ENCODE measurements at places on chromosomes 4 and X. TPM values are rescaled to one million over a fixed set of nuclear protein-coding genes. Genes with fewer than 3 reads are reported as not detected.

DNA sequence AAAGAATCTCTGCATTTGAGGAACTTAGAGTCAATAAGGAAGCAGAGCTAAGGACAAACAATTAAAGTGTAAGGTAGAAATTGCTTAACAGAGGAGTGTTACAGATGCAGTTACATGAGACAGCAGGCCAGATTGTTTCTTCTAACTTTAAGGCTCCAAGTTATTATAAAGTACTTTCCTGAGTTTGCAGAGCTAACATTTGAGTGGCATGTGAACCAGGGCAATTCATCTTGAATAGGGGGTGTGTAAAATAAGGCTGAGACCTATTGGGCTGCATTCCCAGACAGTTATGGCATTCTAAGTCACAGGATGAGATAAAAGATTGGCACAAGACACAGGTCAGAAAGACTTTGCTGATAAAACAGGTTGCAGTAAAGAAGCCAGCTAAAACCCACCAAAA is 7.6 kb upstream of the LNX1 start:
- no peak for DNase-seq

DNA sequence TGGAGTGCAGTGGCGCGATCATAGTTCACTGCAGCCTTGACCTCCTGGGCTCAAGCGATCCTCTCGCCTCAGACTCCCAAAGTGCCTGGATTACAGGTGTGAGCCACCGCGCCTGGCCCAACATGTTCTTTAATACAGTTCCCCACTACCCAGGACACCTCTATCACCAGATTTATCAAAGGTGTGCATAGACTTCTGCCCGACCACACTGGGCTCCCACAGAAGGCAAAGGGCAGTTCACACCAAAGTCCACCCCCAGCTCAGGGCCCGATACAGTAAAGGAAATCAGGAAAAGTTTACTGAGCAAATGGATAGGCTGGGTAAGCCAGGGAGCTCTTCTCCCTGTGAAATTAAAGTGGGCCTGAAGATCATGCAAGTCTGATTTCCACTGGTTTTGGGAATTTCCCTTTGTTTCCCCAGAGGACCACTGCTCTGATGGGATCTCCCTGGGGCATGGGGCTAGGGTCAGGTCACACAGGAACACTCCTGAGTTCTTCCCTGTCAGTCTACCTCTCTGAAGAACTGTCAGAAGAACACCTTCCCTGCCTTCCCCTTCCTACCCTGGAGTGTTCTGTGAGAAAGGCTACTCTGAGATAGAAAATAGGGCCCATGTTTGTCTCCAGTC is 17.7 kb upstream of the PIM2 start:
- DNase-seq = no peak

DNA sequence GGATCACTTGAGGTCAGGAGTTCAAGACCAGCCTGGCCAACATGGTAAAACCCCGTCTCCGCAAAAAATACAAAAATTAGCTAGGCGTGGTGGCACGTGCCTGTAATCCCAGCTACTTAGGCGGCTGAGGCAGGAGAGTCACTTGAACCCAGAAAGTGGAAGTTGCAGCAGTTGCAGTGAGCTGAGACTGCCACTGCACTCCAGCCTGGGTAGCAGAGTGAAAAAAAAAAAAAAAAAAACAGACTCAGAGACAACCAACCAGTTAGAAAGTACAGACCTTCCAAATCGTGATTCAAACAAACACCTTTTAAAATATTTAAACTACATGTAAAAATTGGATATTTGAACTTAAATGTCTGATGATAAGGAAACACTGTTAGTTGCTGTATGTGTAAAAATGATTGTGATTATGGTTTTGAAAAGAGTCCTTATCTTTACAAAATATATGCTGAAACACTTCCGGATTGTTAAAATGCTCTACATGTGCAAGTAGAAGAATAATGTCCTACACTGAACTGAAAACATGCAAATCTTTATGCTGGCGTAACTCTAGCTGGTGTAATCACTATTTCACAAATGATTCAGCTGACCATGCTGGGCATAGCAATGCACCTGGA is 37.8 kb downstream of the SH3KBP1 start:
- no peak for DNase-seq

DNA sequence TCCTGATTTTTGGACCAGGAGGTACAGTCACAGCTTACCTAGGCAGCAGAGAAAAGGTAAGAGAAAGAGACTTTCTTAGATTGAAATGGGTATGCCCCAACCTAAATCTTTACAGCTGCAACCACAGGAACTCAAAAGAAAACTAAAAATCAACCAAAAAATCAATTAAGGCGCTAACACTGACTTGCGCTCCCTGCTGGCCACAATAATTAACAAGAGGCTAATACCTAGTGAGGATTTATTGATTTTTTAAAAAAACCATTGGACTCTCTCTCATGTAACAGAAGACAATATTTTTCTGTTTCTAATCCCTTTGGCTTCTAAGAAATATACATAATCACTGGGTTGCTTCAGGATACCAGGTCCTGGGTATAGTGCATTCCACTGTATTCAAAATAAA is 153.9 kb upstream of the TENM3 start:
- DNase-seq = no peak

- DNase-seq = no peak
Measured at GRCh38 chr4:145613566-145614232, 5.5 kb upstream of the MMAA start.

DNA sequence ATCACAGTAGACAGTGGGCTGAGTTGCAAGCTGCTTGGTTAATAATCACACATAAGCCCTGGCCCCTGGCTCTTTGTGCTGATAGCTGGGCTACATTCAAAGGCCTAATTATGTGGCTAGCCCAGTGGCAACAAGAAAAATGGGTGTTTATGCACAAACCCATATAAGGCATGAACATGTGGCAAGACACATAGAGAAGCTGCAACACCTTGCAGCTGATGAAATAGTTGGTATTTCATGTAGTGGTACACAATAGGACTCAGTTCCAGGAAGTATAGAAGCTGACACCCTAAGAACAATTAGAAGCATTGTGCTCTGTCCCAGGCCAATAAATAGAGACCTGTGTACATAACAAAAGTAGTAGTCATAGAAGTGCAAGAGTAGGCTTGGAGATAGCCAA is 14.6 kb upstream of the ZNF630 start:
- no peak for DNase-seq

- no peak for DNase-seq
Measured at GRCh38 chr4:31929676-31930345, 1209.6 kb downstream of the PCDH7 start.

DNA sequence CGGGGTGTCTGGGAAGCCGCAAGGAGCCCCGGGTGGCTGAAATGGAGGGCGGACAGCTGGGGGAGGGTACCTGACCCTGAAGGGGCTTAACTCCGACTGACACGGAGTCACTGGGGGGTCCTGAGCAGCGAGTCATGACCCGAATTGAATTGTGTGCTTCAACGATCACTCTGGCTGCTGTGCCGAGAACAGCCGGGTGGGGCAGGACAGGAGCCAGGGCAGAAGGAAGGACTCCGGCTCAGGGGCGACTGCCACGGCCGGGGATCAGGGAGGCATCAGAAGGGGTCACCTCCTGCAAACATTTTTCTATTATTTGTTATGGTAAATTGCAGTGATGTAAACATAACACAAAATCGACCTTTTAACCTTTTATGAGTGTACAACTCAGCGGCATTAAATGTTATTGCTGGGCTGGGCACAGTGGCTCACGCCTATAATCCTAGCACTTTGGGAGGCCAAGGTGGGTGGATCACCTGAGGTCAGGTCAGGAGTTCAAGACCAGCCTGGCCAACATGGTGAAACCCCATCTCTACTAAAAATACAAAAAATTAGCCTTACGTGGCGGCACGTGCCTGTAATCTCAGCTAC is 21.6 kb downstream of the ZFYVE28 start:
- DNase-seq = no peak

DNA sequence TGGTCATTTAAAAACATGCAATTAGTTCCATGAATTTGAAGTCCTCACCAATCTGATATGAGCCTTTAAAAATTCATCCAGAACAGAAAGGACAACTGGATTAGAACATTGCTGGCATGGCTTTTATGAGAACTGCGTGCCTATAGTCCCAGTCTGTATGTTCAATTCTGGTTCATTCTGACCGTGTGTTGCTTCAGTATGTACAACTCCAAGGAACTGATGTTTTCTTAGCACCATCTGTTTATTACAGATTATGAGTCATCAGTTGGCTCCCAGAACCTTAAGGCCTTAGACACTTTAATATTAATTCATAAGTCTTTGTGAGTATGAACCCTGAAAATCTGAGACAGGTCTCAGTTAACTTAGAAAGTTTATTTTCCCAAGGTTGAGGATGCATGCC is 115.0 kb downstream of the CEP44 start:
- peak; percentile 10 for DNase-seq

DNA sequence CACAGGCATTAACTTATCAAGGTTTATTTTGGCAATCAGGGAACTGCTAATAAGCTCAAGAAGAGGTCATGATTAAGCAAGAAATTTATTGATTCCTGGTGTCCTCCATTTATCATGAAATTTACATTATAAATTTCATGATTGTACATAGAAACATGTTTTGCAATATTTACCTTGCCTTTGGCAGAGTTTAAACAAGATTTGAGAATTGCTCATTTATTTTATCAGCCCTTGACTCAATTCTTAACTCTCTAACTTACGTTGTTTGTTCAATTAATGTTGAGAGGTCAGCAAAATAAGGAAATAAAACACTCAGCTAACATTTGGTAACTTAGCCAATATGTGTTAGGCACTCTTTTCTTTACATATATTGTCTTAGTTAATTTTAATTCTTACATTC is 286.6 kb downstream of the SLC7A11 start:
- DNase-seq = no peak

DNA sequence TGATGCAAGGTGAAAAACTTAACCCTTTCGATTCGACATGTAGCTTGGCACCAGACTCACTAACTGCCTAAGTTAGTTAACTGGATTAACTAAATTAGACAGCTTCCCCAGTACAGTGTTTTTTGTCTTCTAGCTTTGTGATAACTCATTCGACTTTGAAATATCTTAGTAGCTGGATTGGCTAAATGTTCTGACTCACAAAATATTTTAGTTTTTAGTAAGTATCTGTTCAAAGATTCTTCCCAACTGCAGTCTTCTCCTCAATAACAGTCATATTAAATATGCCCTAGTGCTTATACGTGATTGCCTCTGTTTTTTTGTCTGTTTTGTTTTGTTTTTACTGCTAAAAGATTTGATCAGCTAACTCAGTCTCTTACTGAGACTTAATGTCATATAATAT is 102.9 kb downstream of the KCNIP4 start:
- DNase-seq = no peak

GRCh38 chr4:4838051-4838935 is 21.2 kb upstream of the MSX1 start:
- no peak for DNase-seq

DNA sequence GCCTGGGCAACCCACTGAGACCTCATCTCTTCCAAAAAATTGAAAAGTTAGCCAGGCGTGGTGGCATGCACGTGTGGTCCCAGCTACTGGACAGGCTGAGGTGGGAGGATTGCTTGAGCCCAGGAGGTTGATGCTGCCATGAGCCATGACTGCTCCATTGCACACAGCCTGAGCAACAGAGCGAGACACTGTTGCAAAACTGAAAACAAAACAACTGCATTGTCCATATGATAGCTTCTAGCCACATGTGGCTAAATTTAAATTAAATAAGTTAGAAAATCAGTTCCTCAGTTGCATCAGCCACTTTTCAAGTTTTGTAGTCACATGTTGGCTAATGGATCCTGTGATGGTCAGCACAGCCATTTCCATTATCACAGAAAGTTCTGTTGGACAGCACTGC is 67.9 kb downstream of the GAB1 start:
- DNase-seq = no peak

DNA sequence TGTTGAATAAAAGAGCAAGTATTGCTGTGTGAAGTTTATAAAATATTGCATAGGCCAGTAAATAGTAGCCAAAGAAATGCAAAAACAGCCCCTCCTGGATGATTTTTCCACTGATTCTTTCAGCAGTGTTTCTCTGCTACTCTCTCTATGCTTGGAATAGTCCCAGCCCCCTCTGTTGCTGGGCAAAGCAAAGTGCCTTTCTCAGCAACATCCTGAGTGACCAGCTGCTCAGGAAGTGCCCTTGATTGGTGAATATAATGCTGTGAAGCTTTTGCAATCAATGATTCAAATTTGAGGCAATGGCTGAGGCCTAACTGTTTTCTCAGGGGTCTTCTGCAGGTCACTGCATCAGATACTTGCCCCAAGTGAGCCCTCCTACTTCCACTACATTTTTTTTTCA is 656.7 kb downstream of the ZNF674 start:
- DNase-seq = no peak

- DNase-seq = peak; percentile 85
Measured at GRCh38 chr4:168153596-168154440, 61.5 kb downstream of the ANXA10 start.

GRCh38 chr4:80069837-80070731 is 2.9 kb downstream of the ANTXR2 start:
- DNase-seq = no peak

DNA sequence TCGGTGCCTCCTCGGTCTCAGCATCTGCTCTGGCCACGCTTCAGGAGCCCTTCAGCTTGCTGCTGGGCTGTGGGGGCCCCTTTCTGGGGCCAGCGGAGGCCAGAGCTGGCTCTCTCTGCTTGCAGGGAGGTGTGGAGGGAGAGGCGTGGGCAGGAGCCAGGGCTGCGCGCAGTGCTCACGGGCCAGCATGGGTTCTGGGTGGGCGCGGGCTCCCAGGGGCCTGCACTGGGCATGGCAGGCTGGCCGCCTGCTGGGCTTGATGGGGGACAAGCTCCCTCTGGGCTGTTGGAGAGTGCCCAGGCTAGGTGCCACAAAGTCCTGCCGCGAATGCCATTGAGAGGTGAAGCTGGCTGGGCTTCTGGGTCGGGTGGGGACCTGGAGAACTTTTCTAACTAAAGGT is 57.3 kb upstream of the AGA start:
- DNase-seq = peak; percentile 63

DNA sequence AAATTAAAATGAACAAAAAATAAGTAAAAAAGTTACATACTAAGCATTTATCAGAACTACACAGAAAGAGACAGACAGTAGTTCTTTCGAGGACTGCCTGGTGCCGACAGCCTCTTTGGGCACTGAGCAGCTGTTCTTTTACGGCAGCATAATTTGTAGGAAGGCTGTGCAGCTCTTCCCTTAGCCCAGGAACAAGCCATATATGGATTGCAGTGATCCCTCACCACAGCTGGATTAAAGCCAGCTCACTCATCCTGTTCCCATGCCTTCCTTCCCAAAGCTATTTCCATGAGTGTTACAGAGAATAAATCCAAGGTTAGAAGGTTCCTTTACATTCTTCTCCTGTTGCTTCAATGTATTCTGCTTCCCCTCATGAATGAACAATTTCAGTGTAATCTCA is 71.7 kb downstream of the DDX60L start:
- DNase-seq = no peak

DNA sequence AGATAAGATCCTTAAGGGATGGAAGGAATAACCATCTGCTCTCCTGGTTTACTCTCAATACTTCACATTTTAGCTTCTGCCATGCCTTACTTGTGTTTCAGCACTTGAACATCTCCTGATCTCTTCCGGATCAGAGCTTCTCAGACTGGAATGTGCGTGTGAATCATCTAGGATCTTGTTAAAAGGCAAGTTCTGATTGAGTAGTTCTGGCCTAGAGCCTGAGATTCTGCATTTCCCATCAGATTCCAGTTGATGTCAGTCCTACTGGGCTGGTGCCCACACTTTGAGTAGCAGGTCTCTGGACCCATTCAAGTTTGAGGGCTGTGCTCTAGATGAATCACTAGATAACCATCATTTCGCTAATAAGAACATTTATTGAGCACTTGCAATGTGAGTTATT is 20.0 kb downstream of the NDP start:
- no peak for DNase-seq

Gene PASD1
- 0.20 TPM for polyA plus RNA-seq

Gene RPA4
- polyA plus RNA-seq = 0.21 TPM

Gene CXorf38
- polyA plus RNA-seq = 12.2 TPM

Gene SORCS2
- 4.9 TPM for polyA plus RNA-seq

Gene CWH43
- not detected for polyA plus RNA-seq

Gene CXCR3
- 0.31 TPM for polyA plus RNA-seq

Gene CTAG2
- not detected for polyA plus RNA-seq

Gene CFAP99
- polyA plus RNA-seq = 0.60 TPM
